ENCODE measurements at places on chromosomes 7 and 10.

- DNase-seq, result peak; percentile 54
These were observed 500 bp downstream of the CUL1 start for GRCh38 chr7:148699024-148699781.

GRCh38 chr7:47580175-47580706 is 1.7 kb downstream of the TNS3 start:
- DNase-seq, result no peak

- no peak for DNase-seq
These were observed 26.9 kb downstream of the EVX1 start for GRCh38 chr7:27269455-27269854.

DNA sequence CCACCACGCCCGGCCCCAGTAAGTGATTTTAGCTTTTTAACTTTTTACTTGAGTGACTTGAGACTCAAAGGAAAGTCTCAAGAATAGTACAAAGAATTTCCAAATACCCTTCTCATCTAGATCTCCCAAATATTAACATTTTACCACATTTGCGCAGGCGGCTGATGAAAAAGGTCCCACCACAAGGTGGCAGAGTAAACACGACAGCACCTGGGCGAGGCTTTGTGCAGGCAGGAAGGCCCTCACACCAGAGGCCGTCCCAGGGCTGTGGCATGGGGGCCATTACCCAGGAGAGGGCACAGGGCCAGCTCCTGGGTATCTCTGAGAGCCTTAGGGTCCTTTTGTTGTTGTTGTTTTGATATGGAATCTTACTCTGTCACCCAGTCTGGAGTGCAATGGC is 50.0 kb upstream of the WIPI2 start:
- DNase-seq, result peak; percentile 45

- DNase-seq, result no peak
These were observed 606.4 kb downstream of the SORCS1 start for GRCh38 chr10:106557951-106558733.

DNA sequence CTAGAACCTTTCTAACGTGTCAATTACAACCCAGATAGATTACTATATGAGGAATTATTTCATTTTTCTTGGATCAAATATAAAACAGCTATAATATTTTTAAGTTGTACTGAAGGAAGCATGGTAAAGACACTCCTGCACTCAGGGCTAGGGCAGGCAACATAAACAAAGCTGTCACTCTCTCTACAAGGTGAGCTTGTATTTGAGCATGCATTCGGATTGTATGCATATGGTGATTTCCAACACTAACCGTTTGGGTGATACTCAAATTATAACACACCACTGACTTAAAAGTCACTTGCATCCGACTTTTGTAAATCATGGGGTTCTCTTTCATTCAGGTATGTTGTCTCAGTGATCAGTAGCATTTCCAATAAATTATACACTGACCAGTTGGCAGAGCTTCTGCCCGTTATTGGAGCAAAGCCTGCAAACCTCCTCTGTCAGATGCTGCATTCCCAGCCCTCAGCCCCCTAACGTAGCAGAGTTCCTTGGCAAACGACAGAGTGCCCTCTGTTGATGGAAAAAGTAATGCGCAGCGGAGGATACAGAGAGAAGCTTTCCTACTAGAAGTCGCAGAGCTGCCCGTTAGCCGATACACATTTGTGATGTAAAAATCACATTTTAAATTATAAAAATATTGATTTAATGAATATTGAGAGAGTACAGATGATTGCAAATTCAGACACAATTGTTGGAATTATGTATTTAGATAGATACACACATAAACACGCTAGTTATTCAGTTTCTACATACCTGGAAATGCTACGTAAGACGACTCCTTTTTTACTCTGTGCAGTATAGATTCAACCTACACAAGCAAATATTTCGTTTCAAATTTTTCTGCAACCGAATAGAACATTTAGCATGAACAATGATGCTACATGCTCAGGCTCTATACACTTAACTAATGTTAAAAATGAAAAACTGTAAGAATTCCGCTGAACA is 173.9 kb upstream of the SP4 start:
- peak; percentile 44 for DNase-seq

DNA sequence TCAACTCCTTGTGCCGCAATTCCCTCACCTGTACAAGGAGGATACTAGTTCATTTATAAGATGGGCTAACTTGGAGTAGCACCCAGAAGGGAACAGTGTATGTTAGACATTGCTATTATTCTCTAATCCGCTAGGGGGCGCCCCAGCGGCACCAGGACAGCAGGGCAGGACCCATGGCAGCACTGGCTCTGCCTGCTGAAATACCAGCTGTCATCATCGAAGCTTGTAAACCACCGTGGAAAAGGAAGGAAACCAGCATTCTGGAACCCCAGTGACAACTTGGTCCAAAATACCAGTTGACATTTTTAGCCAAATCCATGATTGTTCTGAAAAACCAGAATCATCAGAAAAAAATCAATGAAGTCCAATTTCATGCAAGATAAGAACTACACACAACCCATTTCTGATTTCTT is 134.4 kb downstream of the ITGA8 start:
- peak; percentile 4 for DNase-seq

- no peak for DNase-seq
These were observed 453.5 kb downstream of the AUTS2 start for GRCh38 chr7:70051726-70052125.

DNA sequence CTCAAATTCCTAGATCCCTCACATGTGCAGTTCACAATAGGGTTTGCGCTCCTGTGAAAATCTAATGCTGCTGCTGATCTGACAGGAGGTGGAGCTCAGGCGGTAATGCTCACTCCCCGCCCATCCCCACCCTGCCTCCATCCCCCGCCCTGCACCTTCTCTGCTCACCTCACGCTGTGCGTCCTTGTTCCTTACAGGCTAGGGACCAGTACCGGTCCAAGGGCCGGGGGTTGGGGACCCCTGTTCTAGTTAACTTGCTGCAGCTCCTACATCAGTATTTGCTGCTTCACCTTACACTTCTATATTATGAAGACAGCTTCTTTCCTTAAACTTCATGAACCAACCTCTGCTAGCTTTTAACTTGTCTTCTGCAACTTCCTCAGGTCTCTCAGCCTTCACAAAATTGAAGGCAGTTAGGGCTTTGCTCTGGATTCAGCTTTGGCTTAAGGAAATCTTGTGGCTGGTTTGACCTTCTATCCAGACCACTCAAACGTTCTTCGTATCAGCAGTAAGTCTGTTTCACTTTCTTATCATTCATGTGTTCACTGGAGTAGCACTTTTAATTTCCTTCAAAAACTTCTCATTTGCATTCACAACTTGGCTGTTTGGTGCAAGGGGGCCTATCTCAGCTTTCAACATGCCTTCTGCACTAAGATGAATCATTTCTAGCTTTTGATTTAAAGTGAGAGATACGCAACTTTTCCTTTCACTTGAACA is 1.7 kb upstream of the TNKS2 start:
- DNase-seq, result peak; percentile 59

GRCh38 chr7:30752979-30753378 is 1.0 kb downstream of the INMT start:
- no peak for DNase-seq

GRCh38 chr7:2792235-2792634 is 51.9 kb downstream of the GNA12 start:
- no peak for DNase-seq

DNA sequence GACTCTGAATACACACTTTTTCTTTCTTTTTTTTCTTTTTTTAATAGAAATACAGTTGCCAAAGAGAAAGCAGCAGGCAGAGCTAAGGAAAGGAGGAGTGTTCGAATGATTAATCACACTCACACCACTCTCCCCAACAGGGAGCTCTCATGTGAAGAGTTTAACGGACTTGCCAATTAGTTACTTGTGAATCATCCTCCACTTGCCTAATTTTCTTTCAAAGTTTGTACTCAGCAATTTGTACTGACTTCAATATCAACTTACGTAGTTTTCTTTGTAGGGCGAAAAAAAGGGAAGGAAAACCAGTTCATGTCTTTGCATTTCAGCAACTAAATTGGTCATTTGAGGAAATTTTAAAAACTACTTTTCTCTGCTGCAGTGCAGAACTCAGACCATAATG is 109.2 kb downstream of the PIP4K2A start:
- DNase-seq, result no peak

GRCh38 chr7:85573346-85573745 is 386.5 kb upstream of the SEMA3D start:
- DNase-seq, result no peak

DNA sequence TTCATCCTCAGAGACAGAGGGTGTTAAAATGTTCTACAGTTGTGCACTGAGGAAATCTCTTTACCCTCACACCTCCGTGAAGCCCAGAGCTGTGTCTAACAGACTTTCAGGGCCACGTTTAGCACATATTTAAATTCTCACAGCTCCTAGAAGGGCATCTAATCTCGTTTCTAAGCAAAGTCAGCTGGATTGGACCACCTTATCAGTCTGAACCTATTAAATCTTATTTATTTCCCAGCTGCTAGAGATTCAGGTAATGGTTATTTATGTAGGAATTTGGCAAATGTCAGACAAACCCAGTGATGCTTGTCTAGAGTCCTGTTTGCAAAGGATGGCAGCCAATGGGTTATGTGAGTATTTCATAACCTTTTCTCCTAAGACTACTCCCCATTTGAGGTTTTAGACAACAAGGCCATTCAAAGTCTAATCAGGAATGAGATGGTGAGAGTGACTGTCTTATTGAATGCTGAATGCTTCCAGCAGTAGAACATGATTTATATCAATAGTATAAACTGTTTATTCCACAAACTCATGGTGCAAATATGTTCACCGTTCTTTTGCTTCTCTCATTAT is 54.8 kb upstream of the EXOC4 start:
- no peak for DNase-seq

DNA sequence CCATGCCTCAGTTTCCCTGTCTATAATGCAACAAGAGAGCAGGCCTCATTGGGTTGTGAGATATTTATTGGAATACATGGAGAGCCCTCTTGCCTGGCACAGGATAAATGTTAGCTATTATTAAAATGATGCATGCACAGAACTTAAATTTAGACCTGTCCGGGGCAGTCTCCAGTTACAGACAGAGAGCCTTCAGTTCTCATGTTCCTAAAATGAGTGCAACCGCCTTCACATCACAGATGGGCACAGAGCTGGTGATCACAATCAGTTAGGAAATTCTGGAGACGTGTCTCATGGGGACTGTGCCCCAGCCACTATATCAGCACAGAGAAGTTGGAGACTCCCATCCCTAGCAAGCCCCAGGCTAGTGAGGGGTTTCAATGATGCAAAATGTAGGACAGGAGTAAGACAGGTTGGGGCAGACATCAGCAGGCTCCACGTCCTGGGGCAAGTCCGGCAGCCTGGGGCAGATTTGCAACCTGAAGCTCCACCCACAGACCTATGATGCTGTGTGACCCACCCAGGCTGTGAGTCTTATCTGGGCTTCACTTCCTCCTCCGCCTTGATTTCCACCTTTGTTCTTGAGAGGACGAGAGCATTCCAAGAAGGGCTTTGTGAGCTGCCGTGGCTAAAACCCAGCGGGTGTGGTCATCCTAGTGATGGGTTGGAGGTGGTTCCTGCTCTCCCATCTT is 49.4 kb downstream of the CXCL12 start:
- DNase-seq, result no peak

- DNase-seq, result peak; percentile 26
These were observed 153.3 kb downstream of the STK31 start for GRCh38 chr7:23863209-23863787.

DNA sequence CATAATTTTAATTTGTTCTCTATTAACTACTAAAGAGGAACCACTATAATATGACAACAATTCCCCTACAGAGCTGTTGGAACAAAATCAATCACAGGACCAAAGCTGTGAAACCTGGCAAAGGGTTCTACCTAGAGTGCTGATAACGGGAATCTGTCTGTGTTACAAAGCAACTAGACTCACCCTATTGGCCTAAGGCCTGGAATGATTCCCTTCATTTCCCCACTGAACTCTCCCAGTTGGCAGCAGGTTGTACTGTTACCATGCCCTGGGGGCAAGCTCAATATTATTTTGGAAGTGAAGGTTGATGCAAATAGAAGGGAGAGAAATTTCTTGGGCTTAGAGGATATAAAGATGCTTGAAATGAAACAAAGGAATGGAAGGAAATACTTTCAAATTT is 81.8 kb downstream of the SEMA3A start:
- DNase-seq, result no peak

- peak; percentile 8 for DNase-seq
These were observed 147.9 kb upstream of the FRMD4A start for GRCh38 chr10:14478604-14479003.

DNA sequence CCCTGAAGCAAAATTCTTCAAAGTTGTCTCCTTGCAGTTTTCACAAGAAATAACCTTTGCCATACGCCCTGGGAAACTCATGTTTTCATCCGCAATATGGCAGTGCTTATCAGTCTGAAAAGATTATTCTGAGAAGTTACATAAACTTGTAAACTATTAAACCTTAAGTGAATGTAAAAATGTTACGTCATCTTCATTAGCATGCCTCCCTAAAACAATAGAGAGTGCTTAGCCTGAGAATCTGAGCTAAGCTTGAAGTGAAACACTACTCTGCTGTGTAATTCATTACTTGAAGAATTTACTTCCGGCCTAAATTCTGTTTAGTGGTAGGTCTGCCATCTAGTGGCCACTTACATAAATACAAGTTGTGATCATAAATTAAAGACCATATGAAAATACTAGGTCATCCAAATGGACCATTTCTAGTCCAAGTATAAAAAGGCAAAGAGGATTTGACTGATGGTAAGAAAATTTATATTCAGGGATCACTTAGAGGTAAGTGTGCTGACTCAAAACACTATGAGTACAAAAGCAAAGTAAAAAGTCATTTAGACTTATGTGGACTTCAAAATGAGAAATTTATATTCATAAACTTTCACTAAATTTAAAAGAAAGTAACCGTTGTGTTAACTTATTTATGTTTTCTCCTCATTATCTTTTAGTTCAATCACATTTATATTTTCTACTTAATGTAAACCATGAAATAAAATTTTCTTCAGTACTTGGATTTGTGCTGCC is 745.1 kb upstream of the LRRTM3 start:
- DNase-seq, result peak; percentile 57

GRCh38 chr10:45313264-45313873 is 2.0 kb downstream of the OR13A1 start:
- no peak for DNase-seq

GRCh38 chr7:13850185-13850752 is 139.2 kb downstream of the ETV1 start:
- peak; percentile 77 for DNase-seq

DNA sequence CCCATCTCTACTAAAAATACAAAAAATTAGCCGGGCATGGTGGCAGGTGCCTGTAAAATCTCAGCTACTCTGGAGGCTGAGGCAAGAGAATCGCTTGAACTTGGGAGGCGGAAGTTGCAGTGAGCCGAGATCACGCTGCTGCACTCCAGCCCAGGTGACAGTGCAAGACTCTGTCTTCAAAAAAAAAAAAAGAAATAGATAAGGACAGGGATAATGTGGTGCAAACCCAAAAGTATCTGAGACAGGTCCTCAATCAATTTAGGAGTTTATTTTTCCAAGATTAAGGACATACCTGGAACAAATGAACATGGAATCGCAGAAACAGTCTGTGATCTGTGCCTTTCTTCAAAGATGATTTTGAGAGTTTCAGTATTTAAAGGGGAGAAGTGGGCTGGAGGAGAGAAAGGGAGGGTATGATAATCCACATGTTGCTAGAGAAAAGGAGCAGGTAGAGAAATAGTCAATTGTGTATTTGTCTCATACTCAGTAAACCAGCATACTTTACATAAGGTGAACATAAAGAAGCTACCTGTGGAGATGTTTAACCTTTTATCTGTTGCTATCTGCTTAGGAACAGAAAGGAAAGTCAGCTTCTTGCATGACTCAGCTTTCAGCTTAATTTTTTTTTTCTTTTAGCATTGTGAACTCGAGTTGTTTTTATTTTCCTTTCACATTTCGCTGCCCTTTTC is 4.9 kb upstream of the MTPN start:
- DNase-seq, result peak; percentile 18

Measured in CD4-positive, alpha-beta T cell treated with Interleukin-10 for 1 hour (primary cell).